ENCODE measurements at places on chromosomes 1 and 21.

GRCh38 chr1:245772325-245772724 is 617.5 kb downstream of the KIF26B start:
- no peak for DNase-seq

DNA sequence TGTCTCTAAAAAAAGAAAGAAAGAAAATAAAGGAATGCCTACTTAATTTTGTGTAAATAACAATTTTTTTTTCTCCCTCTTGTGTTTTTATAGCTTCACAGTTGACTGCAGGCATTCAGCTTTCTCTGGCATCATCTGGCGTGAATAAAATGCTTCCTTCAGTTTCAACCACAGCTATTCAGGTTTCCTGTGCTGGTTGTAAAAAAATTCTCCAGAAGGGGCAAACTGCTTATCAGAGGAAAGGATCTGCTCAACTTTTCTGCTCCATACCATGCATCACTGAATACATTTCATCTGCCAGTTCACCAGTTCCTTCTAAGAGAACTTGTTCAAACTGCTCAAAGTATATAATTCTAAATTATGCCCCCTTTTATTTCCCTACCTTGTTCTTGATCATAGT is 18.0 kb downstream of the ZMYM1 start:
- no peak for DNase-seq

DNA sequence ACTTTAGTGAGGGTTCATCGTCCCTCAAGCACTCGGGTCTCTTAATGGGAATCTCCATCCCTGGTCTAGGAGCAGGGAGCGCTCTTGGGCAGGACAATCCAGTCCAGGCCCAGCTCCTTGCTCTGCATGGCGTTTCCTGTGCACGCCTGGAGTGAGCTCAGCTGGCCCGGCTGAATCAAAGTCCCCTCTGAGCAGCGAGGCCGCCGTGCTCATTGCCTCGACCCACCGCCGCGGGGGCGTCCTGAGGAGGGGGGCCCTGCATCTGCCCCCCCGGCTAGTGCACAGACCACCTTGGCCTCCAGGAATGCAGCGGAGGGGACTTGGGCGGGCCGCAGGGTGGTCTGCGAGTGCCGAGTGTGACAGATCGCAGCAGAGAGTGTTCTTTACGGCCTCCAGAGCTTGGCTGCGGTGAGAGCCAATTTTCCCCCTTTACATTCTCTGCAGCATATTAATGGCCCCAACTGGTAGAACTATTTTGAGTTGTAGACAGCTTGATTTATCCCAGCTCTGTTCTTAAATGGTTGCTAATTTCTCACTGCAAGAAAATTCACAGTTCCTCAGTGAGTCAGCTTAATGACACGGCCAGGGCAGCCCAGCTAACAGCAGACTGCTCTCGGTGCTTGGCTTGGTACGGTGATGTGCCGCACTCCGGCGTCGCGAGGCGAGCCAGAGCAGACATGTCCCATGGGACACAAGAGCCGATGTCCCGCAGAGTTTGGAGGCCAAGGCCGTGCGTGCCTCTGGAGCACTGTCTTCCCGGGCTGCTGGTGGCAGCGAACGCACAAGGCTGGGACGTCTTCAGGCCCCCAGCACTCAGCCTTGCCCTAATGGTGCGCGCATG is 39.8 kb downstream of the SNAP47 start:
- DNase-seq: no peak

- DNase-seq: peak; percentile 68
These were observed at the start of the genes CRYZ and TYW3 for GRCh38 chr1:74732960-74733603. Gene CRYZ (minus strand): TSS chr1:74733050. CDS start chr1:74724821, 8,229 bp downstream. Gene TYW3 (plus strand): TSS chr1:74733152. CDS start chr1:74733245, 93 bp downstream.

GRCh38 chr1:76292418-76293184 is 218.1 kb downstream of the ST6GALNAC3 start:
- no peak for DNase-seq

Measured in activated T-helper 1 cell treated with Interleukin-2 at 50 U/mL for 16 hours (primary cell).